ENCODE measurements at places on chromosomes 7 and 10. TPM values are rescaled to one million over a fixed set of nuclear protein-coding genes. Genes with fewer than 3 reads are reported as not detected.

SLC35B4 gene
- 19.4 TPM for total RNA-seq

SFTPA1 gene
- not detected for total RNA-seq

GPR22 gene
- not detected for total RNA-seq

RNF148 gene
- total RNA-seq = 1.4 TPM

STRIP2 gene
- total RNA-seq = 5.7 TPM

CYP2E1 gene
- not detected for total RNA-seq

MSMB gene
- total RNA-seq = 0.27 TPM

AGAP6 gene
- total RNA-seq = 3.6 TPM

UFSP1 gene
- 5.3 TPM for total RNA-seq

EEPD1 gene
- total RNA-seq = 0.54 TPM

CLDN4 gene
- total RNA-seq = under 0.01 TPM

PPIA gene
- total RNA-seq = 1,538 TPM

CNTNAP2 gene
- 0.18 TPM for total RNA-seq

DMBT1 gene
- not detected for total RNA-seq

MMD2 gene
- total RNA-seq = not detected

GJC3 gene
- total RNA-seq = 0.09 TPM

CCDC7 gene
- 5.8 TPM for total RNA-seq

TMEM229A gene
- total RNA-seq = not detected

UTF1 gene
- total RNA-seq = not detected

PLA2G12B gene
- not detected for total RNA-seq

VWA2 gene
- total RNA-seq = not detected

CRYGN gene
- not detected for total RNA-seq

ACSL5 gene
- 12.6 TPM for total RNA-seq

HIF1AN gene
- total RNA-seq = 11.6 TPM

HTR5A gene
- total RNA-seq = not detected

CPA1 gene
- total RNA-seq = not detected

LIPF gene
- total RNA-seq = not detected

TPST1 gene
- 27.3 TPM for total RNA-seq

SLC16A9 gene
- total RNA-seq = 0.19 TPM

RNLS gene
- total RNA-seq = 1.5 TPM

SPDYE3 gene
- total RNA-seq = not detected

CDK1 gene
- 40.9 TPM for total RNA-seq

PAPOLB gene
- under 0.01 TPM for total RNA-seq

OR2A5 gene
- total RNA-seq = not detected

CRTAC1 gene
- total RNA-seq = 0.28 TPM

SLC13A1 gene
- total RNA-seq = not detected

UCN3 gene
- not detected for total RNA-seq

MEOX2 gene
- total RNA-seq = under 0.01 TPM

CFAP43 gene
- 0.09 TPM for total RNA-seq

Data from endothelial cell of coronary artery (primary cell).